Vagina (tissue), 2 donors: ENCODE measurements at places on chromosomes 16 and 17. TPM values are rescaled to one million over a fixed set of nuclear protein-coding genes. Genes with fewer than 3 reads are reported as not detected.

- DNase-seq: no peak
Measured at GRCh38 chr16:85081038-85081437, 31.2 kb downstream of the CIBAR2 start.

GRCh38 chr17:69593716-69594115, 179.2 kb downstream of the MAP2K6 start:
- no peak for DNase-seq

- DNase-seq: no peak
Measured at GRCh38 chr17:73746314-73747073, 102.2 kb upstream of the SDK2 start.

- no peak for DNase-seq
Measured at GRCh38 chr17:18176176-18176575, 7.5 kb upstream of the ALKBH5 start.

- DNase-seq: no peak
Measured at GRCh38 chr17:72518753-72519597, 398.2 kb downstream of the SOX9 start.

DNA sequence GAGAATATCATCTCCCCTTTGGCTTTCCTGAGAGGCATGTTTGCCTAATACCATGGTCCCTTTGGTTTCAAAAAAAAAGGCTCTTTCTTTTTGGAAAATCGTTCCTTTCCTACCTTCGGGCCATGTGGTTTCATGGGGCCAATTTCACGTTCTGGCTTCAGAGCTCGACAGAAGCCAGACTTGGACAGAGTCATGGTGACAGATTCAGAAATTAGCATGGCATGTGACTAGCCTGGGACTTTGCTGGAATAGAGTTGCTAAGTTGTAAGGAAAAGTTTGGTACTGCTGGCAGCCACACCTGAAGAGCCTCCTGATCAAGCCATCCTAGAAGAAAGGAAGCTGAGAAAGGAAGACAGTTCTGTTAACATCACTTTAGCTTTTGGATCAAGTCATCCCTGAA, 2.4 kb upstream of the VWA3A start:
- no peak for DNase-seq

Gene RTN4RL1
- total RNA-seq: 3.7 TPM

Gene TMC8
- total RNA-seq: 24.6 TPM

Gene SLFN12L
- 12.3 TPM for total RNA-seq

Gene PRR29
- total RNA-seq: not detected

Gene AP1G1
- 116 TPM for total RNA-seq
